ENCODE measurements at places on chromosomes 2 and 18.

- DNase-seq = no peak
Observed at GRCh38 chr2:25021791-25022362, 20.0 kb upstream of the EFR3B start.

GRCh38 chr18:44740000-44740399 lies 59.3 kb downstream of the SETBP1 start:
- DNase-seq = no peak

- DNase-seq = no peak
Observed at GRCh38 chr2:159290289-159290907, 3.9 kb upstream of the WDSUB1 start.

GRCh38 chr18:2656981-2657512 lies 1.5 kb downstream of the SMCHD1 start:
- no peak for DNase-seq

GRCh38 chr2:45889620-45890370 lies 238.3 kb downstream of the PRKCE start:
- no peak for DNase-seq

DNA sequence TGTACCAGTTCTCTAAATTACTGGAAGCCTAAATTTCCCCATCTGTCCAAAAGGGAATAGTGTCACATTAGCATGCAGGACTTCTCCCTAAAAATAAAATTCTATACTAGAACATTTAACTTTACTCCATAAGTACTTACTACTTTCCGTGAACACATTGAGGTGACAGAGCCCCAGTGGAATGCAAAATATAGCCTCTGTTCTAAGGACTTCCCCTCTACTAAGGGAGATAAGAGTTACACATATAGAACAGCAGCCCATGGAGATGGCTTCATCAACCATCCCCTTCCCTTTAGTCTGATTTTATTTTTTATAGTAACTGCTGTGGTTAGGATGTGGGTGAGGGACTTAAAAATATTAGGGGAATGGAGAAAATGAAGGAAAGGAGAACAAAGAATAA lies 68.9 kb upstream of the STPG4 start:
- DNase-seq = no peak

- no peak for DNase-seq
Observed at GRCh38 chr2:7683196-7683595, 766.0 kb downstream of the RNF144A start.

DNA sequence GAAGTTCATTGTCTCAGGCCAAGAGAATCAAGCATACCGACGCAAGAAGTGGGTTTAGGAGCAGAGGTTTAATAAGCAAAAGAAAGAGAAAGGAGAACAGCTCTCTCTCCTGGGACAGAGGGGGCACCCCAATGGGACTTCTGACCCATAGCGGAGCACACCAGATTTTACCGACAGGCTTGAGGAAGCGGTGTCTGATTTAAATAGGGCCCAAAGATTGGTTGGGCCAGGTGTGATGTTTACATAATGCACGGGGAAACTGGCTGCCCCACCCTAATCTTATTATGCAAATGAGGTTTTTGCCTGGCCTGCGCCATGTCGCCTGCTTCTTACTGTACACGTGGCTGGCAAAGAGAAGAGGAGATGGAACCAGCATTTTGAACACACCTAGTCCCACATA lies 106.2 kb downstream of the MREG start:
- no peak for DNase-seq

- DNase-seq = no peak
Observed at GRCh38 chr18:12520442-12520992, 112.8 kb downstream of the PRELID3A start.

- DNase-seq = no peak
Observed at GRCh38 chr2:1588051-1588977, 156.0 kb downstream of the PXDN start.

DNA sequence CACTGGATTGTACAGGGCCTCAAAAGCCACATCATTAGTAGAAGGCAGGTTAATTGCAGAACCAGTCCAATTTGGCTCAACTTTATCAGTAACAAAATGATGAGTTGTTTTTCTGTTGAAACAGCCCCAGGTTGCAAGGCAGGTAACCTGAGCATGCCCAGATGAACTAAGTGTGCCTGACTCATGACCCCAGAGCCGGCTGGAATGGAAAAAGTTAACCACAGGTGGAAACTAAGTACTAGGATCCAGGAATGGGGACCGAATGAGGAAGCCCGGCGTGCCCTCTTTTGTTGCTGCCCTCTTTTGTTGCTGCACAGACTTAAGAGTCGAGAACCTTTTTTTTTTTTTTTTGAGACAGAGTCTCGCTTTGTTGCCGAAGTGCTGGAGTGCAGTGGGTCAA lies 79.5 kb upstream of the YWHAQ start:
- peak; percentile 57 for DNase-seq

DNA sequence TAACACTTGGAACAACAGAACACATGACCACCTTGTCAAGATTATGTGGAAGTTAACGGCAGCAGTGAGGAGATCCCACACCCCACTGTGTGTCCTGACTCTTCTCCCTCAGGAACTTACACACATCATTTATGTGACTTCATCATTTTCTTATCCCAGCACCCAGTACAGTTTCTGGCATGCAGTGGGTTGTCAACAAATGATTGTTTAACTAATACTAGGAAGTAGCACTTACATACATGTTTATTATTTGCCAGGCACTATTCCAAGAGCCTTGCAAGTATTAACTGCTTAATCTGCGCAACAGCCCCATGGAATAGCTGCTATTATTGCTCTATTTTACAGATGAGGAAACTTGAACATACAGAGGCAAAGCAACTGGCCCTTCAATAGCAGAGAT lies 391.5 kb downstream of the TXNL1 start:
- DNase-seq = no peak

GRCh38 chr2:235621736-235622135 lies 127.9 kb downstream of the AGAP1 start:
- no peak for DNase-seq

- no peak for DNase-seq
Observed at GRCh38 chr2:84807063-84807485, 73.8 kb downstream of the TRABD2A start.

- no peak for DNase-seq
Observed at GRCh38 chr2:177010146-177010545, 202.4 kb upstream of the HNRNPA3 start.

- no peak for DNase-seq
Observed at GRCh38 chr18:77004555-77005380, 127.8 kb downstream of the MBP start.

DNA sequence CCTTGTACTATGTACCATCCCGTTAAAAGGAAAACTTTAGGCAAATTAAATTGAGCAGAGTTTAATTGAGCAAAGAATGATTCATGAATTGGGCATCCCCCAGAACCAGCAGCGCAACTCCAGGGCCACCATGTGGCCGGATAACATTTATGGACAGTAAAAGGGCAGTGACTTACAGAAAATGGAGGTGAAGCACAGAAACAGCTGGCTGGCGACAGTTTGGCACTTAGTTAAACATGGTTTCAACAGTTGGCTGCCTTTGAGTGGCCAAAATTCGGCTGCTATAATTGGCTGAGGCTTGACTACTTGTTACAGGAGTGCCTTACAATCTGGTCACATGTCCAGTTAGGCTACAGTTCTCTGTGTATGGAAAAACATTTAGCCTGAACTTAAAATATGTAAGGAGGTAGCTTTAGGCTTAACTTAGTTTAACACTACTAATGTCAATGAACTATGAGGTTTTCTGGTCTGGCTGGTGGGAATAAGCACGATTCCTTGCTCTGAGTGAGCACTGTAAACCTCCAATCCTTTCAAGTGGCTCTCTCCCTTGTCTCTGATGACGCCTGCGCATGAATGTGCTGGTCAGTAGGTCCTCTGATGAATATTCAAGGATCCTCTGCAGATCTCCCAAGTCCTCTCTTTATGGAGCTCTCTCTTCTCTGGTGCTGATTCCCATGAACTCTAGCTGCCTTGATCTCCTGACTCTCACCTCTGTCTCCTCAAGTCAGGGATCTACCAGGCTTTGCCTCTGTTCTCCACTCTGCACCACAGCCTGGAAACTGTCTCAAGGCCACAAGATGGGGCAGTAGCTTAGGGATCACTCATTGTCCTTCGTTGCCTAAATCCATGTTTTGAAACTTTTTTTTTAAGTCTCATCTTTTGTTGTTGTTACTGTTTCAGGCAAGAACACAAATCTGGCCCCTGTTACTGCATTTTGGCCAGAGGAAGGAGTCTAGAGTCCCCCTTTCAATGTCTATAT lies 24.4 kb upstream of the RAB31 start:
- DNase-seq = no peak

DNA sequence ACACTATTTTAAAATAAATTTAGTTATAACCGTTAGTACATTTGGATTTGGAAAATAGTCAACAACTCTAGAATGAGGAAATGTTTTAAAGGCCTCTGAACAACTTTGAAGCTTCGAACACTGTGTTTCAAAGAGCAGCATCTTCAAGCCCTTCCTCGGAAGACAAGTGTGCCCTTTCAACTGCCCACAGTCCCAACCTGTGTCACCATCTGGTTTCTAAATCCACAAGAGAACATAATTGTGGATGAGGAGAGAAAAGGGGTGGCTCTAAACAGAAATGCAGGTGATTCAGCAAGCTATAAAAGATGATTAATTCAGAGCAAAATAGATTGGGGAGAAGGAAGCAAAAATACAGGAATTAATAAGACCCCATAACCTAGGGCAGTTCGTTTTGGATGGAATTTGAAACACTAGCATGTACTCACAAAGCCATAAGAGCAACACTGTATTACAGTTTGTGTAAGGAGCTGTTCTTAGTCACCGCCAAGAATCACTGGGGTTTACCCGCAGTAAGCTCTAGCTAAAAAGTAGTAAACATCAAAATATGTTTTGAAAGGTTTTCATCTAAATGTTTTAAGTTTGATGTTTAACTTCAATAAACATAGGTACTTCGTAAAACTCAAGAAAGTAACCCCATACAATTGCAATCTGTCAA lies 160.7 kb downstream of the EIPR1 start:
- no peak for DNase-seq

DNA sequence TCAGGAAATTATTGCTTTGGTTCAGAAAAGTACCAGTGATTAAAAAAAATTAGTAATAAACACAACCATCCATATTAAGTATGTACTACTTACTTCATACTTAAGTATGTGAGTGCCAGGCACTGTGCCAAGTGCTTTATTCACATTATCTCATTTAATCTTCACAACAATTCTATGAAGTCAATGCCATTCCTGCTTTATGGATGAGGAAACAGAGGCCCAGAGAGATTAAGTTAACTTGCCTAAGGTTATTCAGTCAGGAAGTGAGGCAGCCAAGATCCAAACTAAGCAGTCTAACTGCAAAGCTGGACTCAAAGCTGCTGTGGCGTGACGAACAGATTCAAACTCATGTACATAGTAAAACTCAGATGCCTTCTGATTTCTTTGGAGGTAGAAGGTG lies 22.3 kb downstream of the DTNB start:
- no peak for DNase-seq

GRCh38 chr2:223837287-223838061 lies at the start of gene AP1S3:
Gene AP1S3, minus strand, starts transcription at chr2:223837582. Its CDS starts 132 bp downstream, at chr2:223837450.
- DNase-seq = peak; percentile 78

DNA sequence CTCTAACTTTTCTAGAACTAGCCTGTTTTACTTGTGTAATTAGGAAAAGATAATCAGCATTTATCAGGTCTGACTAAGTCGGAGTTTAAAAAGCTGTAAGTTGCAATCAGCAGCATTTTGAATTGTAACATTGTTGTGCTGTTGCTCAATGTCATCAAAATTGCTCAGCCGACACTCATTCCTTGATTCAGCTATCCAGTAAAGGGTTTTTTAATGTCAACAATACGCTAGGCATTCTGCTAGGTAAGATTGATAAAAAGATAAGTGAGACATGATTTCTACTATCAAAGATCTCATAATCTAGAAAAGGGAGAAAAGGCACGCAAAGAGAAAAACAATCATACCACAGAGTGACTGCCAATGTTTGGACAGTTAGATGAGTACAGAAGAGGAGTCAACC lies 327.1 kb upstream of the CDH2 start:
- DNase-seq = no peak

GRCh38 chr2:65453916-65454315 lies 21.5 kb upstream of the SPRED2 start:
- DNase-seq = no peak

- DNase-seq = no peak
Observed at GRCh38 chr2:181904022-181904632, 12.6 kb downstream of the ITPRID2 start.

GRCh38 chr18:53800171-53800570 lies 424.3 kb downstream of the MBD2 start:
- DNase-seq = no peak

- DNase-seq = no peak
Observed at GRCh38 chr2:26840937-26841610, 6.9 kb upstream of the DPYSL5 start.

DNA sequence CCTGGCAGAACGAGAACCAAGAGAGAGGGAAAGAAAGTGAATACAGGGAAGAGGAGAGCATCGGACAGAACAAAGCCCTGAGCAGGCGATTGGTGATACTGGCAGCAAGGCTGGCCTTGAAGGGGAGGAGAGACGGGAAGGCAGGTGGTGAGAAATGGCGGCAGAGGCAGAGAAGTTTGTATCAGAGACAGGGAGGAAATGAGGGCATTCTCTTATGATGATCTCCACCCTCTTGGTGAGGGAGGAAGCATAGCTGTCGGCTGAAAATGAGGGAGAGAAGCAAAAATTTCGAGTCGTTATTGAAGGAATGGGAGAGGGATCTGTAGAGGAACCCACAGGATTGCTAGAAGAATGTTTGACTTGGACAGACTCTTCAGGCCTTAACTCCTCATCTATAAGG lies 80.6 kb downstream of the CLIP4 start:
- no peak for DNase-seq

- DNase-seq = no peak
Observed at GRCh38 chr2:74416778-74417177, 4.6 kb downstream of the C2orf81 start.

DNA sequence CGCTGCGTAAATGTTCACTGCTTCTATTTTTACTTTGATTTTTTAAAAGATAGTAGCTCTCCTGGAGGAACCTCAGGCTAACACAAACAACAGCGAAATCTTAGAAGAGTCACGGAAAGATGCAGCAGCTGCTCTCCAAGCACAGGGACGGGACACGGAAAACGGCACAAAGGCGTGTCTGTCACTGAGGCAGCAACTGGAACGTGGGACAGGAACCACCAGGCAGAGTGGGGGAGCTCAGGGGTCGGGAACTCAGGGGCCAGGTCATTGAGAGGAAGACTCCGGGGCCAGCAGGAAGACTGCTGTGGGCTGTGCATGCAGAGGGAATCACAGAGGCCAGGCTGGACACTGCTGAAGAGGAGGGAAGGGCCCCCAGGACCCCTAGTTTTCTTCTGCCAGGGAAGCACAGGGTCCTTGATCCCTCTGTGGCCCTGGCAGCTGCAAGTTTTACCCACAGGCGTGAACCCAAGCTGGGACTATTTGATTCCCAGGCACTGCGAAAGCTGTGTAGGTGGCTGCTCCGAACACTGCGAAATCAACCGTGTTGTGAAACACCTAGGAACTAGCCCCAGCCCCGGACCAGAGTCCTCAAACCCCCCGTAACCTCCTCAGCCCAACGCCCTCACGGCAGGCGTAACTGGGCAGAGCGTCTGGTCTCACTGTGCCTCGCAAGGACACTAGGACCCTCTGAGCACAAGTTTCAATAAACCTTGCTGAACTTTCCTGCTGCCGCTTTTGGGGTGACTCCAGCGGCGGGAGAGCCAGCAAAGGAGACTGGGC lies 263.0 kb downstream of the EIPR1 start:
- no peak for DNase-seq

- DNase-seq = peak; percentile 14
Observed at GRCh38 chr18:77049938-77050337, 82.6 kb downstream of the MBP start.

GRCh38 chr18:76979111-76979751 lies 153.4 kb downstream of the MBP start:
- peak; percentile 15 for DNase-seq
